ENCODE measurements at places on chromosomes 16 and 17. TPM values are rescaled to one million over a fixed set of nuclear protein-coding genes. Genes with fewer than 3 reads are reported as not detected.

- DNase-seq = no peak
Measured at GRCh38 chr17:66740226-66740625, 94.7 kb upstream of the CACNG5 start.

DNA sequence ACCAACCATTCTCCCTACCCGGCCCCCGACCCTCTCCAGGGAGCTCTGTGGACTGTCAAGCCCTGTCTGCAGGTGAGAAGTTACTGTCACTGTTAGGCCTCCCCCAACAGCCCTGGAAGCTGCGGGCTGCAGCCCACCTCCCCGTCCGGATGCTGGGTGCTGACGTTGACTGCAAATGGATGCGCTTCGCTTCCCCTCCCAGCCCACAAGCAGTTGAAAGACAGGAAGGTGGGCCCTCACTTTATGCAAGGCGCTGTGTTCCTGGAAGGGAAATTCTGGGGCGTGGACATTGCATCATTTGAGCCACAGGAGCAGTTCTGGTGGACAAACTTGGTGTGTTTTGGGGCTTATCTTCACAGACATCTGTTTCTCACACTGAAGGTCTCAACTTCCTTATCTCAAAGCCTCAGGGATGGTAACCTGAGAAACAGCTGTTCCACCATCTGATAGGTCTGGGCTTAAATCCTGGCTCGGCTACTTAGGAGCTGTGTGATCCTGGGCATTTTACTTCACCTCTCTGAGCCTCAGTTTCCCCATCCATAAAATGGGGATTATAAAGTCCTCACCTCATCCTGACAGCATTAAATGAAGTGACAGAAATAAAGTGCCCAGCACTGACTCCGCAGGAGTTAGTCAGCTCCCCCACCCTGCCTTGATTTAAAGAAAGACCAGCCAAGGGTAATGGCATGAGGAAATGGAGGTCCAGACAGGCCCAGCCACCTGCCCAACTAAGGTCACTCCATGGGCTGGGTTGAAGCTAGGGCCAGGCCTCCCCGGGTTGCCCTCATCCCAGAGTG lies 4.6 kb upstream of the DRC7 start:
- DNase-seq = no peak

GRCh38 chr16:15598648-15599190 lies 44.2 kb downstream of the MARF1 start:
- DNase-seq = no peak

DNA sequence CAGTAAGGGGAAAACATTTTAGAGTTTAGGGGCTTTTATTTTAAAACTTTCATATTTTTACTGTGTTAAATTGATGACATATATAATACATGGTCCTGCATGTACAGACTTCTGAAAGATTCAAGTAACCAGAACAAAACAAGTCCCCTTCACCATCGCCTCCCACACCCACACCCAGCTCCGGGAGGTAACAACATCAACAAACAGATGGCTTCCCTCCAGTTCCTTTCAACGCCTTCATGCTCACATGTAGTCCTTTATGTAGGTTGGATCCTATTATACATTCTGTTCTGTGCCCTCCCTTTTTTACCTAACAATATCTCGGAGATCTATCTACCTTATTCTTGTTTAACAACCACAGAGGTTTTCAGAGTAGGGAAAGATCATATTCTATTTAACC lies 30.5 kb downstream of the GINS3 start:
- no peak for DNase-seq

DNA sequence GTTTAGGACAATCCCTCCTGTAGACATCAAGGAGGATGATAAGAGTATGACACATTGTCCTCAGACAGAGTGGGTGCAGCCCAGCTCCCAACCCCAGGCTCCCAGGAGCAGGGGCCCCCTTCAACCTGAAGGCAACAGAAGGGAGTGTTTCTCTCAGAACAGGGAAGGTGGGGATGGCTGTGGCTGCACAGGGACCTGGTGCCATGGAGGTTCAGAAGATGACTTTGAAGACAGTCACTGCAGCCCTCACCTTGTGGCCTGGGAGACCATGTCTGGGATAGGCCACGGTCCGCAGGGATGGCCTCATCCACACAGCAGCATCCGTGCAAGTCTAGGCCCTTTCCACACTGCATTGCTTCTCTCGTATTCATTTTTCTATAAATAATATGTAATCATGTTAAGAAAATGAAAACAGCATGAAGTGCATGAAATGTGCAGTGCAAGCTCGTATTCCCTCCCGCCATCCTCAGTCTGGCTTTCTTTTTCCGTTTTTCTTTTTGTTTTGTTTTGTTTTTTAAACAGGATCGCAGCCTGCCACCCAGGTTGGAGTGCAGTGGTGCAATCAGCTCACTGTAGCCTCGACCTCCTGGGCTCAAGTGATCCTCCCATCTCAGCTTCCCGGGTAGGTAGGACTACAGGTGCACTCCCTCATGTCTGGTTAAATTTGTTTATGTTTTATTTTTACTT lies 71.1 kb downstream of the METRNL start:
- DNase-seq = no peak

DNA sequence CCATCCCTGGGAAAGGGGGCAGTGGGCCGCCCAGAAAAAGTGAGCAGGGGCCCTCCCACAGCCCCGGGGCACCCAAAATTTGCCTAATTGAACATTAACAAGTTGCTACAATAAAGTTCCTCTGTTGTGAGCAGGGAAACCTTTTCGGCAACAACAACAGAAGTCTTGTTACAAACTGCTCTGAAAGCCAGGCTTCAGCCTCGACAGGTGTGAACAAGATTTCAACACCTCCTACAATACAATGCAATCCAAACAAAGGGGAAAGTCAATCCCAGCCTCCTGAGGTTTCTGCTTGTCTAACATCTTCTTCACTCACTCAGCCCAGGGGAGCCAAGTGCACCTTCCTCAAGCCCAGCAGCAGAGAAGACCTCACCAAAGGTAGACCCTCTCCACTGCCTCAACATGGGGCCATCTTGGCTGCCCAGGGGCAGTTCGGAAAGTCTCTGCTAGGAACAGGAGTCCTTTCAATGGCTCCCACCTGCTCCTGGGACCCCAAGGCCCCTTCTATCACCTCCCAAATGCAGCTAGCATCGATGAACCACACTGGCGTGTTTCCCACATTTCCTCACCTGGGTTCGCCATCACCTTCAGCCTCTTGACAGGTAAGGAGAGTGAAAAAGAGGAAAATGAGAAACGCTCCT lies 19.1 kb downstream of the ZFHX3 start:
- DNase-seq = no peak

DNA sequence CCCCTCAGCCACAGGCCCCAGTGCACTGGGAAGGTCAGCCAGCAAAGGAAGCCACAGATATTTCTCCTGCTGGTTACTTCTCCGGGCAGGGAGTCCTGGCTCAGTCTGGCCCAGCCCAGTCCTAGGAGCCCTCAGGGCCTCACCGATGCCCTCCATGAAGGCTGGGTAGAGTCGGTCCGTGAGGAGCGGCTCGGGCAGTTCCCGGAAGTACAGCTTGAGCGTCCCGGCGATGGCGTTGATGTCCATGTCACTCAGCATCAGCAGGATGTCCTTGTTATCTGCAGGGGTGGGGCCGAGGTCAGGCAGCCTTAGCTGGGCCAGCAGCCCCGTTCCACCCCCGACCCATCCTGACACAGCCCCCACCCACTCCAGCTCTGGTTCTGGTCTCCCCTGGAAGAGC lies 13.7 kb downstream of the TIMM22 start:
- DNase-seq = no peak

KRTAP1-1 gene
- not detected for total RNA-seq

CLDN7 gene
- 200 TPM for total RNA-seq

KRTAP3-1 gene
- total RNA-seq = not detected
